ENCODE measurements at places on chromosomes 11 and 22.

DNA sequence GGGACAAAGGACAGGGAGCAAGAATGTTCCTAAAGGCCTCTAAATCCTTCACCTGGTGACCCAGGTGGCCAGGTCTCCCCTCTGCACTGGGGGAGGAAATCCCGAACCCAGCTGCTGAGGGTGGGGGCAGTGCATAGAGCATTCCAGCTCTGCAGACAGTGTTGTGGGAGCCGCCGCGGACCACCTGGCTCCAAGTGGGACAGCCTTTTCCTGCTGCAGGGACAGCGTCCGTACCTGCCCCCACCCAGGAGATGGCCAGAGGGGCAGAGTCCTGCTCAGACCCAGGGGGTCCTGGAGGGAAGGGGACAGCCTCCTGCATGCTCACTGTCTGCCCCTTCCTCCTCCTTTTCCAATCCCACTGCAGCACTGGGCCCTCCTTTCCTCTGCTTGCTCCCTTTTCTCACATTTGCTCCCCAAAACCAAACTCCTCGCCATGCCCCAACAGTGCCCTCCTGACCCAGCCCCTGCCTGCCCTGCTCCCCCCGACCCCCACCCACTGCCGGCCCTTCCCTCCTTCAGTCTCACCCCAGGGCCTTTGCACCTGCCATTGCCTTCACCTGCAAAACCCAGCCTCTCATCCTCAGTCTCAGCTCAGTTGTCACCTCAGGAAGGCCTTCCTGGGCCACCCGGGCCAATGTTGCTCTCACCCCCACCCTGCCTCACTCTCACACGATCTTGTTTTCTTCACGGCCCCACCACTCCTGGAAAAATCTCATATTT lies 12.8 kb downstream of the PNPLA5 start:
- no peak for DNase-seq

DNA sequence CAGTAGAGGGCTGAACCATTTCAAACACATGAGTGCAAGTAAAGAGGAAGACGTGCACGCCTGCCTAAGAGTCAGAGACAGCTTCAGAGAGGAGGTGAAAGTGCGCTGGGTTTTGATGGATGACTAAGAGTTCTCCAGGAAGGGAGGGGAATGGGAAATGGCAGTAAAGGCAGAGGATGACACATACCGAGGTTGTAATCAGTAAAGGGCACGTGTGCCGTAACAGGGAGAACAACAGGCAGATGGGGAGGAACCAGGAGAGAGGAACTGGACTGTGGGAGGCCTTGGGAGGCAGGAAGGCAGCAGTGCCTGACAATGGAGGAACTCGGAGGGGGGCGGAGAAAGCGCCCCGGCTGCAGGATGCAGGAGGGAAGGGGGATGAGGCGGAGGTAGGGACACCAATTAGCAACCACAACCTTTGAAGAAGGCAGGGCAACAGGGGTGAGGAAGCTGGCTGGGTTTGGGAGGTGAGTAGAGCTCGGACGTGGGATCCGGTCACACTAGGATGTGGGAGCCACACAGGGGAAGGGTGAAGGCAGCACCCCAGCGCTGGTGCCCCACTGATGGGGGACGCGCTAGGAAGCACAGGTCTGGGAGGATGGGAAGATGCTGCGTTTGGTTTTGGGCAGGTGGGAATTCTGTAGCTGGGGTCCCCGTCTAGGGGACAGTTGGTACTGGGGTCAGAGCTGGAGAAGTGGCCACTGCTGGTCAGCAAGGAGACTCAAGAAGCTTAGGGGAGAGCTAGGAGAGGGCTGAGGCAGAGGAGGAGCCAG lies 67.4 kb downstream of the SCUBE1 start:
- no peak for DNase-seq

GRCh38 chr22:33063611-33064010 lies 5.4 kb upstream of the SYN3 start:
- no peak for DNase-seq

DNA sequence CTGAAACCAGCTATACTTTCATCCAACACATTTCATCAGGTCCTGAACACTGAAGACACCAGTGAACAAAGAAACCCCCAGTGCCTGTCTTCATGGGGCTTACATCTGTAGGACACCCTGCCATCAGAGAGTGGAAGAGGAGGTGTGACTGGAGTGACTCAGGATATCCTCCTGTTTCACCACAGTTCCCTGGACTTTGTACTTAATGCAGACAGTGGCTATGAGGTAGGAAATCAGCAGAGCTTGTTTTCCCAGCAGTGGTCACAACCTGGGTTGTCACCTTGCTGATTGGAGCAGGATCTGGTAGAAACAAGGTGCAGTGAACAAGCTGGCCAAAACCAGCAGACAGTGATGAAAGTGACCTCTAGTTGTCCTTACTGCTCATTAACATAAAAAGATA lies 128.8 kb downstream of the KIRREL3 start:
- no peak for DNase-seq

- DNase-seq = no peak
These were observed 9.3 kb downstream of the IL10RA start for GRCh38 chr11:117995472-117995871.

GRCh38 chr22:36480941-36481392 lies 473 bp downstream of the TXN2 start:
- no peak for DNase-seq
